Activated CD8-positive, alpha-beta memory T cell treated with anti-CD3 and anti-CD28 coated beads, Interleukin-2, amount 50 U/mL, for 4 hours (primary cell): ENCODE measurements at places on chromosomes 7 and 10.
A peak's percentile ranks its signal among the peaks of the same experiment; 100 is the strongest.

- peak; percentile 22 for DNase-seq
Observed at GRCh38 chr10:119029613-119030420, at the start of gene NANOS1. NANOS1 (plus strand) TSS chr10:119029714; CDS start chr10:119029802, 88 bp downstream.

DNA sequence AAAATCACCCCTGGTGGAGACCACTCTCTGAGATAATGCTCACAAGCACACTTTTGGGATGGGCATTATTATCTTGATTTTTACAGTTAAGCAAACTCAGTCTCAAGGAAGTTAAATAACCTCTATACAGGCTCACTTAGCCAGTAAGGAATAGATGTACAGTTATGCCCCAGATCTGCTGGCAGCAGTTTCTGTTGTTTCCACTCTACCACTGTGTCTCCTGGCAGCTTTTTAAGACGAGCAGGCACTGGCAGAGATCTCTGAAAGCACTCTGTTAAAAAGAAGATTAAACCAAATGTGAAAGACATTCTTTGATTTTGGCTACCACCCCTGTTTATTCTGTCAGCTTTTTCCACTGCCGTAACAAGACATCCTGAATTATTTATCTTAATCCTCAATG lies 73.2 kb downstream of the SRI start:
- DNase-seq, result no peak

DNA sequence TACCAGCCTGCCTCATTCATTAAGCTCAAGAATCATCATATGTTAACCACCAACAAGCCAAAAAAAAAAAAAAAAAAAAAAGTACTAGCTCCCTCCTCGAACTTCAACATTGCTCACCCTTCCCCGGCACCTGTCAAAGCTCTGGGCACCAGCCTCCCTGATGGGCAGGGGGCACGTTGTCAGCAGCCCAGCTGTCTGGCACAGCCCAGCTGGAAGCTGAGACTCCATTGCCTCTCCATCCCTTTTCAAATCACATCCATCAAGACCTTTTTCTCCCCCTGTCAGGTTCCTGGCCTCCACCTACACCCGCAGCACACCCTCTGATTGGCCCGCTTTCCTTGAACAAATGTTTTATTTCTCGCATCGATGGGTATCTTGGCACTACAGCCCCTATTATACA lies 913.3 kb upstream of the AUTS2 start:
- DNase-seq, result no peak

DNA sequence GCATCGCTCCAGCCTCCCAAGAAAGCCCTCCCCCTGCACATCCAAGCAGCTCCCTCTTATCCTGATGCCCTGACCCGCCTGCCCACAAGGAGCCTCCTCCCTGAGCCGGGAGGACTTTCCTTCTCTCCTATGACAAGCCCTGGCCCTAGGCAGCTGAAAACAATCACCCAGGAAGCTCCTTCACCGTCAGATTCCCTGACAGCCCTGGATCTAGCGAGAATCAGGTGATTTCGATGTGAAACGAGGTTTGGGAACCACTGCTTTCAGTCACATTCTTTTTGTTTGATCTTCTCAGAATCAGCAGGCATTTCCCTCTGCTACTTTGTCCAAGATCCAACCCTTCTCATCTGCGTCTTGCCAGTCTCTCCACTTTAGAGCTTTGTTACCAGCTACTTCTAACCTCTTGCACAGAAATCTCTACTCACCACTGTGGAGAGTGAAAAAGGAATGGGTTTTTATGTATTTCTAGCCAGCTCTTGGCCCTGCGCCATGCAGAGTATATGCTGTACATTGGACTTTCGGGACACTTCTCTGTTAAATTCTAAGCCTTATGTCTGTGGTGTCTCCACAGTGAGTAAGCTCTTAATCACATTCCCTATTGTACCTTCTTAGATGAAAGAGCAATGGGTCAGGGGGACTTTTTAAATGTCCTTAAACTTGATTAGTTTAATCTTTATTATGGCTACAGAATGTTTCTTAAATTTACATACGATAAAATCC lies 253.2 kb upstream of the C7orf33 start:
- DNase-seq, result no peak

- peak; percentile 46 for DNase-seq
Observed at GRCh38 chr10:46255801-46256747, 30.7 kb upstream of the ANTXRL start.

- DNase-seq, result no peak
Observed at GRCh38 chr7:38506756-38507155, 124.4 kb downstream of the AMPH start.

- DNase-seq, result no peak
Observed at GRCh38 chr7:117495308-117495707, 15.5 kb downstream of the CFTR start.

GRCh38 chr10:63103971-63104409 lies 29.1 kb upstream of the NRBF2 start:
- peak; percentile 15 for DNase-seq

GRCh38 chr7:114264023-114264422 lies 150.6 kb upstream of the FOXP2 start:
- DNase-seq, result no peak

GRCh38 chr7:104362756-104363155 lies 34.4 kb downstream of the LHFPL3 start:
- DNase-seq, result no peak

DNA sequence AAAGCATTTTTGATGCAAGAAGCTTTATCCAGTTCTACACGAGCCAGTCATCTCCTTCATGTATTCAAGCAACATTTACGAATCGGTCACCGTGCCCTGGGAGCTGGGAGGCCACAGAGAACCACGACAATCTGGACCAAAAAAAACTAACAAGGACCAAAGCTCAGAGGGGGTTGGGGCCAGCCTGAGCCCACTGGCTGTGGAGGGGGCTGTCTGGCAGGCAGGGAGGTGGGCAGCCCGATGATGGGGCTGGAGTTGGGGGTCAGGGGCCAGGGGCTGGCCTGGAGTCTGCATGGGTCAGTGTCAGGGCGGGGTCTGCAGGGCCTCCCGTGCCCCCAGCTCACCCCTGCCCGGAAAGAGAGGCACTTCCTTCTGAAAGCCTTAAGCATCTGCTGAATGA lies 12.5 kb upstream of the GRIFIN start:
- no peak for DNase-seq

DNA sequence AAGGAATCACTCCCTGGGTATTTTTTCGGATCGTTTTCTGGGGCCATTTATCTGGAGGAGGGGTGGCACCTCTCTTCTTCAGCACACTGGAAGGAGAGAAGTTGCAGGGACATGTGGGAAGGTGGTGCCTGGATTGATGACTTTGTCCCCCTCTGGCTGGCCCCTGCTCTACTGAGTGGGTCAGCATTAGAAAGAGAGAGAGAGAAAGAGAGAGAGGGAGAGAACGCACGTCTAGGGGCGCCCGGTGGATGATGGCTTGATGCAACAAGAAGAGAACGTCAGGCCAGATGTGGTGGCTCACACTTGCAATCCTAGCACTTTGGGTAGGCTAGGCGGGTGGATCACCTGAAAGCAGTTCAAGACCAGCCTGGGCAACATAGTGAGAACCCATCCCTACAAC lies 5.5 kb upstream of the MUC12 start:
- DNase-seq, result no peak

- DNase-seq, result peak; percentile 29
Observed at GRCh38 chr7:77351539-77352004, 64.6 kb downstream of the GSAP start.

- no peak for DNase-seq
Observed at GRCh38 chr7:24597014-24597413, 23.8 kb downstream of the PALS2 start.

GRCh38 chr10:45375101-45375500 lies 1.1 kb downstream of the ALOX5 start:
- no peak for DNase-seq

DNA sequence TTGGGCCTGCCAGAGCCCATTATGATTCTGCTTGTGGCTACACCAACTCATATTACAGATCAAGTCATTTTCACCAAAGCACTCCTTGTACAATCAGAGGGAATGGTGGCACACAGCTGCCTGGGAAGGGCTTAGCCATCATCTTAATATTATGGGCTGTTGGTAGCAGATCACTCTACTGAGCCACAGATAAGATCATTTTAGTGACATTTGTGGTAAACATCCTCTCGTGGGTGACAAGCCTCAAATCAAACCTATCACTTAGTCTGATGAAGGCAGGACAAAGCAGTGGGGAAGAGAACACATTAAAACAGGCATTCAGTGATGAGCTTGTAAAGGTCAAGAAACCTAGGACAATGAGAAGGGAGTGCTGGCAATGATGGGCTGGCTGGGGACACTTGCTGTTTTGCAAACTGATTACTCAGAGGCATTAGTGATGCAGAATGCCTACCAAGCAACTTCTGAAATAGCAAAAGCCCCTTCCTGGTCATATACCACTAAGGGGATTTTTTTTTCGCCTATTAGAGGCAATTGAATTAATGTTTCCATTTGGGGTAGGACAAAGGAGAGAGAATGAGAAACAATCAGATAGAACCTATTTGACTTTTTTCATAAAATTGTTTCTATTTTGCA lies 137.5 kb upstream of the WDR11 start:
- DNase-seq, result no peak

DNA sequence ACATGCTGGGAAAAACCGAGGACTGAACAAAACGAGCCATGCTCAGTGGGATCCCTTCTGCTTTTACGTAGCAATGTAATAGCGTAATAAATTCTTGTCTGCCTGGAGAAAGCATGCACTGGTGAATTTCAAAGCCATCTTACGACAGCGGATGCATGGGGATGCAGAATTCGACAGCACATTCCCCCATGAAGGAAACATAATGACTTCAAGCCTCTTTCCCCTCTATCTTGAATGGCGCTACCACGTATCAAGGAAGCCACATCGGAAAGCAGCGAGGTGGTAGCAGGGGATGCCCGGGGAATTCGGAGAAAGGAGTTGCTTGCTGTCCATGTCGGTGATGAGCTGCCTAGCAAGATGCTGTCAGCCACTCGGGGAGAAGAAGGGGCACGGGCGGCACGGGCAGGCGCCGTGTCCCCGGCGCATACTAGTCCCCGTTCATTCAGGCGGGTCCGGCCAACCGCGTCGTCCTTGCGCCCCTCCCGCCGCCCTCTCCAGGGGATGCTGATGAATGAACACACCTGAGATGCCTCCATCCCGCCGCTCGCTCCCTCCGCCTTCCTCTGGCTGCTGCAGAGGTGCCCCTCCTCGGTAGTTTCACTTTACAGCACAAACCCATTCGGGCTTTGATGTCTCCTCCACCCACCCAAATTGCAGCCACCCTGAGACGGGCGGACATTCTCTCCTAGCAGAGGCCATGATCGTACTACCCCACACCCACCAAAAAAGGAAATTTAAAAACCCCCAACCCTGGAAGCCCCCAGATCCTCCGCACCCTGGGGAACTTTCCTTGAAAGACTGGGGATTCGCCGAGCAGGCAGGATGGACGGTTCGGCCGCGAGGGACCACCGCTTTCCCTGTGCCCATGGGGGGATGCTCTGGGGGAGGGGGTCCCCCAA lies 644 bp downstream of the SORBS1 start:
- DNase-seq, result peak; percentile 41

- no peak for DNase-seq
Observed at GRCh38 chr10:103676058-103676785, 179.2 kb downstream of the SH3PXD2A start.
